SJSA1 (cell line): ENCODE measurements at places on chromosomes 3 and 15. TPM values are rescaled to one million over a fixed set of nuclear protein-coding genes. Genes with fewer than 3 reads are reported as not detected.

GRCh38 chr15:45829336-45830153 lies 194.7 kb downstream of the SQOR start:
- no peaks in the 10 kb centered on the region for H3K4me1 ChIP-seq
- no peak overlapping the region for H3K4me3 ChIP-seq
- no peak for DNase-seq
- no peaks in the 10 kb centered on the region for H3K36me3 ChIP-seq
- no peaks in the 10 kb centered on the region for H3K27me3 ChIP-seq

Gene CFAP161
- total RNA-seq, result not detected in 2 replicates

- H3K4me1 ChIP-seq, result no peaks in the 10 kb centered on the region
- H3K36me3 ChIP-seq, result no peaks in the 10 kb centered on the region
- DNase-seq, result no peak
- no peak overlapping the region for H3K4me3 ChIP-seq
- H3K27me3 ChIP-seq, result no peaks in the 10 kb centered on the region
Measured at GRCh38 chr3:69353088-69353478, 32.8 kb downstream of the FRMD4B start.

DNA sequence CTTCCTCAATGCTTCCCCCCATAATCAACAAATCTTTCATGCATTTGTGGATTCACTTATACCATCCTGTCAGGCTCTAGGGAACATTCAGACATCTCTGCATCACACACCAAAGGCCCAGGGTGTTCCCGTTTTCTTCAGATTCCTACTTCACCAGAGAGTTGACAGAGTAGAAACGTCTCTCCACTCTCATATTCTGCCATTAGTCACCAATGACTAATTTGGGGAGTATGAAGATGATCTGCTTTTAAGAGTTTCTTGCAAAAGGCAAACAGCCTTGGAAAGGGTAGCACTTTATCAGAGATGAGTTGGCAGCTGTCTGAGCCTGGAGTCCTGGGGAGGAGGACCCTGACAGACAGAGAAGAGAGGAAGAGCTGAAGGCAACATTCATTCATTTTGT lies 55.8 kb upstream of the DGKG start:
- peaks cover 12% of the 10 kb centered on the region for H3K27me3 ChIP-seq
- no peaks in the 10 kb centered on the region for H3K36me3 ChIP-seq
- no peak overlapping the region for H3K4me3 ChIP-seq
- H3K4me1 ChIP-seq, result peaks cover 8% of the 10 kb centered on the region
- H3K27ac ChIP-seq, result no peak overlapping the region

GRCh38 chr3:124520970-124521369 lies 209.3 kb upstream of the UMPS start:
- H3K4me3 ChIP-seq, result no peak overlapping the region
- H3K4me1 ChIP-seq, result peaks cover 10% of the 10 kb centered on the region
- DNase-seq, result peak; percentile 45
- no peaks in the 10 kb centered on the region for H3K27me3 ChIP-seq

DNA sequence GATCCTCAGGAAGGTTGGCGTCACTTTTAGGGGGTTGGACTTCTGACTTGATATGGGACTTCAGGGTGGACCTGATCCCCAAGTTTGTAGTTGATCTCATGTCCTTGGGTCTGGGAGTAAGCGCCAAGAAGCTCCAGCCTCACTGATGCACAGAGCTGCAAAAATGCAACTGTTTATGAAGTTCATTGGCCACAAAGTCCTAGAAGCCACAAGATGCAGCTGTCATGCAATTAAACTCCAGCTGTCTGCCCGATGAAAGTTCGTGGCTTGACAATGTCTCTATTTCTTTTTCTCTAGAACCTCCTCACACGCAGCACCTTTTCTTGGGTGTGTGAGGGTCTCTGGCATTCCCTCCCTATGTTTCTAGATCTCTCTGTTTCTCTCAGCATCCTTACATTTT lies 9.2 kb upstream of the ACAN start:
- peaks cover 4% of the 10 kb centered on the region; the same call in 1 of the 2 replicates for H3K27me3 ChIP-seq
- H3K36me3 ChIP-seq, result no peaks in the 10 kb centered on the region
- no peak overlapping the region for H3K27ac ChIP-seq

DNA sequence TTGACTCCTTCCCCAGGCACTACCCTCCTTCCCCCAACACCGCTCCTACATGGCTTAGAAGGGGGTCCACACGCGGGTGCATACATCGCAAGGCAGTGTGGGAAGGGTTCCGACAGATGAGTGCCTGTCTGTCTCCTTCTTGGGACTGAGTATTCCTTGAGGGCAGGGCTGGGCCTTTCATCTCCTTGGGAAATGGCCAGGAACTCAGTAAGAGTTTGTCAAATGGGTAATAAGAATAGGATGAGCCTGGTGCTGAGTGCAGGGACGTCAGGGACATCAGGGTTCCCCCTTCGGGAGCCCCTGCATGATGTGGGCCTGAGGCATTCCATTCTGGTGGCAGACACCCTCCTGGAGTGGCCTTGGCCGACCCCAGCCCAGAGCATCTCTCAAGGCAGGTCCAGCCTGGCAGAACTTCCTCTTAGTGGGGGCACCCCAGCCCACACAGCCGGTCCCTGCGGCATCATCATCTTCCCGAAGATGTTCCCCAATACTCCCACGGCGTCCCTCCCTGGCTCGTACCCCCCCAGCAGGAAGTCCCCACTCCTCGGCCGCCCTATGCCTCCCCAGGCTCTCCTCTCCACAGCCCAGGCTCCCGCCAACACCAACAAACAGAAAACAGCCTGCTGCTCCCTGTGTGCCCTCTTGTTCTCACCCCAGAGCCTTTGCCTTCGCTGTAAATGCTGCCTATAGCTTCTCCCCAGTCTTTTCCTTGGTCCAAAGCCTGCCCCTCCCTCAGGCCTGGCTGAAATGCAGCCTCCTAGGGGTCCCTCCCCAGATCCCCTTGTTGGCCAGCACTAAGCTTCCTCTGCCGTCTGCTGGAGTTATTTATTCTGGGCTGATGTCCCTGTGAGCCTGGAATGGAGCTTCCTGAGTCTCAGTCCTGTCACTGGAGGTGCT lies 67.5 kb upstream of the LCTL start:
- no peak overlapping the region for H3K27ac ChIP-seq
- no peaks in the 10 kb centered on the region for H3K36me3 ChIP-seq
- H3K27me3 ChIP-seq, result no peaks in the 10 kb centered on the region
- H3K4me3 ChIP-seq, result no peak overlapping the region
- no peaks in the 10 kb centered on the region for H3K4me1 ChIP-seq
- DNase-seq, result no peak

Gene KLHL40
- not detected in 2 replicates for total RNA-seq

DNA sequence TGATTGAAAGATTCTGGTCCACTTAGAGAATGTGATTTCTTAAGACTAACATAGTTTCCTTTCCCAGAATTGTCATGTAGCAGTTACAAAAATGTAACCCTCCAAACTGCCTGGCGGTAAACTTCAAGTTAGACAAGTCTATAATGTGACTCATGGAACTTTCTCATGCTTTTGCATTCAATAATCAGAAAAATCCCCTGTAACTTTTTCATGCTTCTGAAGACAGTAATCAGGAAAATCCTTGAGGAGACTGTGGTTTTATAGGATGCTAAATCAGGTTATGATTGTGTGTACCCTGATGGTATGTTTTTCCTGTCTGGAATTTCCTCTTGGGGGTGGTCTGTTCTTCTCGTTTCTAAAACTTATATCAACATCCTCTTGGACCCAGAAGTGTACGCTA lies 74.0 kb upstream of the RARB start:
- H3K27me3 ChIP-seq, result no peaks in the 10 kb centered on the region
- H3K36me3 ChIP-seq, result no peaks in the 10 kb centered on the region
- H3K27ac ChIP-seq, result peak overlapping the region; percentile 99
- peaks cover 39% of the 10 kb centered on the region for H3K4me1 ChIP-seq

Gene SST
- not detected in 2 replicates for total RNA-seq

GRCh38 chr3:52428151-52429005 lies 16.5 kb downstream of the SEMA3G start:
- no peak overlapping the region for H3K27ac ChIP-seq
- peaks cover 13% of the 10 kb centered on the region; the same call in 1 of the 2 replicates for H3K4me1 ChIP-seq
- no peaks in the 10 kb centered on the region for H3K27me3 ChIP-seq
- no peak overlapping the region for H3K4me3 ChIP-seq

- no peaks in the 10 kb centered on the region for H3K4me1 ChIP-seq
- DNase-seq, result no peak
- H3K27ac ChIP-seq, result no peak overlapping the region
- no peaks in the 10 kb centered on the region for H3K27me3 ChIP-seq
Measured at GRCh38 chr3:140731440-140732119, 53.7 kb downstream of the TRIM42 start.

Gene OR5K2
- not detected in 2 replicates for total RNA-seq

GRCh38 chr15:30827625-30828303 lies 76.0 kb upstream of the FAN1 start:
- no peak overlapping the region for H3K4me3 ChIP-seq
- H3K27ac ChIP-seq, result no peak overlapping the region
- peaks cover 25% of the 10 kb centered on the region for H3K4me1 ChIP-seq
- H3K36me3 ChIP-seq, result peaks cover 53% of the 10 kb centered on the region

DNA sequence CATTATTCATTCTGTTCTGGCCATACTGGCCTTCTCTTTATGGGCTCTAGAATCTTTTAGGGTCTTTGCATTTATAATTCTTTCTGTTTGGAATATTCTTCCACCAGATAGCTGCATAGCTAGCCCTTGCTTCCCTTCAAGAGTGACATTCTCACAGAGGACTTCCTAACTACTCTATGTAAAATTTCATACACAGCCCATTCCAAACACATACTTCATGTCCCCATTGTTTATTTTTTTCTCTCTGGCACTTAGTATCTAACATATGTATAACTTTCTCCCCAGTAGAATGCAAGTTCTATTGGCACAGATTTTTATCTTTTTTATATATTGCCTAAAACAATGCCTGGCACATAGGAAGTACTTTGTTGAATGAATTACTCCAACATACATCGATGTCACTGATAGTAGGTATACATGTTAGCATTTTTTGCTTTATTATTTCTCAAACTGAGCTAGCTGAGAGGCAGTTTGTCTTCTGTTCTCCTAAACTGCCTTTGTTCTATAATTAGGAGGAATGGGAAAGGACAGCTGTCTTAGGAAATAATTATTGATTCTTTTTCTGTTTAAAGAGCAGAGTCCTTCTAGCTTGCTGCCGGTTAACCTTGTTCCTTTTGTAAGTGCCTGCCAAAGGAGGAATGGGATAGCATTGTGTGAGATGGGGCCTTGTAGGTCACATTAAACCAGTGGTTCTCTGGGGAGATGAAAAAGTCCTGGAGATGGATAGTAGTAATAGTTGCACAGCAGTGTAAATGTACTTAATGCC lies 7.9 kb downstream of the FAM162A start:
- H3K4me1 ChIP-seq, result no peaks in the 10 kb centered on the region
- peaks cover 20% of the 10 kb centered on the region; the same call in 1 of the 2 replicates for H3K27me3 ChIP-seq
- no peak for DNase-seq
- H3K36me3 ChIP-seq, result no peaks in the 10 kb centered on the region

GRCh38 chr3:117036259-117036799 lies 326.8 kb downstream of the TUSC7 start:
- H3K27me3 ChIP-seq, result no peaks in the 10 kb centered on the region
- H3K4me3 ChIP-seq, result no peak overlapping the region
- peaks cover 19% of the 10 kb centered on the region for H3K4me1 ChIP-seq
- DNase-seq, result peak; percentile 52

GRCh38 chr3:48528048-48528447 lies 24.1 kb upstream of the SHISA5 start:
- no peak overlapping the region for H3K27ac ChIP-seq
- DNase-seq, result no peak
- H3K36me3 ChIP-seq, result peaks cover 11% of the 10 kb centered on the region

Gene PAQR9
- not detected in 2 replicates for total RNA-seq

Gene LRRC34
- total RNA-seq, result not detected in 2 replicates

DNA sequence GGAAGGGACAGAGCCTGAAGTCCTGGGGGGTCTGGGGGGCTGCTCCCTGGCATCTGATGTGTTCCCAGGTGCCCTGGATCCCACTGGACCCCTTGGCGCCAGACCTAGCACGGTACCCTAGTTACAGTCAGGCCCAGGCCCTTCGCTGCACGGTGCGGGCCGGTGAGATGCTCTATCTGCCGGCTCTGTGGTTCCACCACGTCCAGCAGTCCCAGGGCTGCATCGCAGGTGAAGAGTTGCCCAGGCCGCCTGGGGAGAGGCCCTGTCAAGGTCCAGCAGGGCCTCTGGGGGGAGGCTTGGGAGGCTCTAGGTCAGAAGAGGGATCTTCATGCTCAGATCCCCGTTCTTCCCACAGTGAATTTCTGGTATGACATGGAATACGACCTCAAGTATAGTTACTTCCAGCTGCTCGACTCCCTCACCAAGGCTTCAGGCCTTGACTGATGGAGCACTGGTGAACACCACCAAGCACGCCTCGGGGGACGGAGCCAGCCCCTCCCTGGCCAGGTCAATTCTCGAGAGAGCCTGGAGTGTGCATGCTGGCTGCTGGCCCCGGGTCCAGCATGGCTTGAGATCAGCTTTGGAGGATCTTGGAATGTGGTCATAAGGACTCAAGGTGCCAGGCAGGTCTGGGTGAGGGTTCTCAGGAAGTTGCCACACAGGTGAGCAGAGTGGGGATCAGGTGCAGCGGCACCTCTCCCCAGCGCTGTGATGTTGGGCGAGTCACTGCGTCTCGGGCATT lies 1.8 kb upstream of the PLA2G4B start:
- no peaks in the 10 kb centered on the region for H3K27me3 ChIP-seq
- no peaks in the 10 kb centered on the region for H3K4me1 ChIP-seq
- H3K27ac ChIP-seq, result no peak overlapping the region
- peaks cover 9% of the 10 kb centered on the region for H3K36me3 ChIP-seq

Gene TERC
- total RNA-seq, result 50.9 and 61.5 TPM in 2 replicates

DNA sequence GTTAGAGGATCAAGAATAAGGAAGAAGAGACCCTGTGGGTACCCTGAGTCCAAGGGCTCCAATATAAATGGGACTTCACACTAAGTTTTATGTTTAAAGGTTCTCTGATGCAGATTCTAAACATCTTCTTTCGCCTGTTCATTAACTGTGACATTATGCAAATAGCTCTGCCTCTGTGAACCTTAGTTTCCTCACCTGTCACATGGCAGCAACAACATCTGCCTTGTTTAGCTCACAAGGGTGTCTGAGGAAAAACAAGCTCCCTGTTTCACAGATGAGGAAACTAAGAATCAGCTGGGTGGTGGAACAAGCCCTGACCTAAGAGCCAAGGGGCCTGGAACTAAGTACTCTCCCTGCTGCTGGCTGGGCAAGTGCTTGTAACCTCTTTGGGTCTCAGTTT lies 40.8 kb downstream of the GOLGA6L1 start:
- H3K27ac ChIP-seq, result no peak overlapping the region
- no peak for DNase-seq
- no peaks in the 10 kb centered on the region for H3K4me1 ChIP-seq
- no peak overlapping the region for H3K4me3 ChIP-seq
- no peaks in the 10 kb centered on the region for H3K36me3 ChIP-seq

DNA sequence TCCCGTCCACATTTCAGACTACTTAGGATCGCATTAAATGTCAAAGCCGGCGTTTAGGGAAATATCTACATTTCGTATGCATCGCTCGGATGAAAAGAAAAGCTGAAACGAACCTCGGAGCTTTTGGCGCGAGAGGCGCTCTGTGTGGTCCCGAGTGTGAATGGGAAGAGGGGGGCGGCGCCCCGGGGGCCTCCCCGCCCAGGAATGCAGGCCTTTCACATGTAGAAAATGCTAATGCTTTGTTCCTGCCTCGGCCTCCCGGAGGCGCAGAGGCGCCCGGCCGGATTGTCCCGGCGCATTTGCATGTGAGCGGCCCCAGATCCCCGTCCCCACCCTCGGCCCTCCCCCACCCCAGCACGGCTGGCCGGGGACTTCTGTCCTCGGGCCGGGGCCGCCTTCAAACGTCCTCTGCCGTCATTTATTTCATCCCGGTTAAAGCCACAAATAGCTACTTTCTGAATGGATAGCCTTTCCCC lies 37.0 kb upstream of the TRIM71 start:
- no peaks in the 10 kb centered on the region for H3K27me3 ChIP-seq
- no peaks in the 10 kb centered on the region for H3K36me3 ChIP-seq
- H3K4me1 ChIP-seq, result peaks cover 18% of the 10 kb centered on the region
- H3K4me3 ChIP-seq, result peak overlapping the region; percentile 45
- peak; percentile 92 for DNase-seq
- peak overlapping the region; percentile 78 for H3K27ac ChIP-seq

Gene SHQ1
- total RNA-seq, result 23.4 and 54.8 TPM in 2 replicates

- no peak overlapping the region for H3K4me3 ChIP-seq
- DNase-seq, result no peak
- H3K27ac ChIP-seq, result no peak overlapping the region
- no peaks in the 10 kb centered on the region for H3K36me3 ChIP-seq
- H3K27me3 ChIP-seq, result no peaks in the 10 kb centered on the region
Measured at GRCh38 chr3:58485801-58486435, 6.0 kb upstream of the KCTD6 start.
